ENCODE measurements at places on chromosomes 3 and 15. TPM values are rescaled to one million over a fixed set of nuclear protein-coding genes. Genes with fewer than 3 reads are reported as not detected.

- no peak overlapping the region for H3K27ac ChIP-seq
- H3K4me3 ChIP-seq = no peak overlapping the region
- peaks cover 4% of the 10 kb centered on the region for H3K27me3 ChIP-seq
- DNase-seq = no peak
- no peaks in the 10 kb centered on the region for H3K4me1 ChIP-seq
Observed at GRCh38 chr15:80816049-80816653, 37.0 kb downstream of the CEMIP start.

DNA sequence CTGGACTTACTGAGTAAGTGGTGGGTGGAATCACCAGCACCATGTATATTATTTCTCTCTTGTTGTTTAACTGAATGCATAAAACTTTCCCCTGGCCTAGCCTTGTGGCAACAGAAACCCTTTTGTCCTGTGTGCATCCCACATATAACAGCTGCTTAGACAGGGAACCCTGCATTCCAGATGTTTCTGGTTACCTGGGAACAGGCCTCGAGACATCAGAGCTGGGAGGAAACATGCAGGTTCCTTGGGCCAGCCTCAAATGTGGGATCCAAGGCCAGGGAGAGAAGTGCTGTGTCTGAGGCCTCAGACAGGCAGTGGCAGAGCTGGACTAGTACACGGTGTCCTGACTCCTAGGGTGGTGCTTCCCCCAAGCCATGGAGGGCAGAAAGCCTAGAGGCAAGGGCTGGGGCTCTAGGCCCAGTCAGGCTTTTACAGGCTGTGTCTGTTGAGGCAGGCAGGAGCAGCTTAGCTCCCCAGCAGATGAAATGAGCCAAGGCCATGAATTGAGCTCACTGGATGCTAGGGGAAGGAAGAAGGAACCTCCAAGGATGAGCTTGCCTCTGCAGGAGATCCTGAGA lies 57.7 kb downstream of the ITGA11 start:
- peaks cover 1% of the 10 kb centered on the region for H3K27me3 ChIP-seq
- H3K27ac ChIP-seq = no peak overlapping the region
- no peak overlapping the region for H3K4me3 ChIP-seq
- no peaks in the 10 kb centered on the region for H3K36me3 ChIP-seq
- H3K4me1 ChIP-seq = no peaks in the 10 kb centered on the region
- no peak for DNase-seq

MLH1 gene
- polyA plus RNA-seq = 23.8 TPM

DUOXA1 gene
- polyA plus RNA-seq = not detected
